Inflammatory macrophage (primary cell): ENCODE measurements at places on chromosomes 13 and 19.
A peak's percentile ranks its signal among the peaks of the same experiment; 100 is the strongest.

- no peak for DNase-seq
These were observed 130.1 kb downstream of the KLF12 start for GRCh38 chr13:74004109-74004508.

- DNase-seq: no peak
These were observed 12.4 kb downstream of the RFX1 start for GRCh38 chr19:13993590-13994300.

- peak; percentile 75 for DNase-seq
These were observed 73.3 kb upstream of the FNDC3A start for GRCh38 chr13:48902368-48902767.

GRCh38 chr13:110343241-110343865 is 36.3 kb downstream of the COL4A2 start:
- no peak for DNase-seq

- no peak for DNase-seq
These were observed 26.2 kb downstream of the SIGLECL1 start for GRCh38 chr19:51277112-51277511.

DNA sequence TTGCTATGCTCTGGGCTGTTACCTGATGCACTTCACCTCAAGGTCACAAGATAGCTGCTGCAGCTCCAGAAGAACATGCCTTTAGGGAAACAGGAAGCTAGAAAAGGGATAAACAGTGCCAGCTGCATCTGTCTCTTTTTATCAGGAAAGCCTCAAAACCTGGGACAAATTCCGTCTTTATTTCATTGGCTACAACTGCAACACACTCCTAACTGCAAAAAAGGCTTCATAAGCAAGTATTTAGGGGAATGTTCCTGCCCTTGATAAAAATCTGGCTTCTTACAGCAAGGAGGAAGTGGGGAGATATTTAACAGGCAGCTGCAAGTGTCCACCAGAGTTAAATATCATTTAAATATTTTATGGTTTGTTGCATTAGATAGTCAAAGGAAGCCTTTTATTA is 34.2 kb upstream of the SERTM1 start:
- DNase-seq: no peak

GRCh38 chr13:30456290-30456689 is 9.4 kb downstream of the HMGB1 start:
- DNase-seq: no peak

DNA sequence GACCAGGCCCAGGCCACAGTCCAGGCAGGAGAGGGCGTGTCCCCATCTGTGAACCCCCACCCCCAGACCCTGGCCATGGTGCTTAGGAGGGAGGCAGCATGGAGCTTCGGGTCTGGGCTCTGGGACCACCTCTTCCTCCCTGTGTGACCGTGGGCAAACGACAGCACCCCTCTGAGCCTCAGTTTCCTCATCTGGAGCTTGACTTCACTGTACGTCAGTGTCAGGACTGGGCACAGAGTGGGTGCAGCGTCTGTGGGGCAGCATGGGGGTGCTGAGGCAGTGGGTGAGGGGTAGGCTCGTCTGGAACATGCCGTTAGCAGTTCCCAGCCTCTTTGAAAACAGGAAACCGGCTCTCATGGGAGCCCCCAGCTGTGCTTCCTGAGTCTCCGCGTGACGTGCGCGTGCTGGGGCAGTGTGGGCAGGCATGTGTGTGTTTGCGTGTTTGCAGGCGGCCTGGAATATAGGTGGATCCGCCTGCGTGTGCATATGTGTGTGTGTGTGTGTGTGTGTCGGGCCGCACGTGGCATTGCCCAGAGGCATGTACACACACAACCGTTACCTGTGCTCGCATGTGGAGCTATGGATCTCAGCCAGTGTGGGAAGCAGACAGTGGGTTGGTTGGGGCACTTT is 15.8 kb downstream of the ARRDC2 start:
- peak; percentile 86 for DNase-seq

DNA sequence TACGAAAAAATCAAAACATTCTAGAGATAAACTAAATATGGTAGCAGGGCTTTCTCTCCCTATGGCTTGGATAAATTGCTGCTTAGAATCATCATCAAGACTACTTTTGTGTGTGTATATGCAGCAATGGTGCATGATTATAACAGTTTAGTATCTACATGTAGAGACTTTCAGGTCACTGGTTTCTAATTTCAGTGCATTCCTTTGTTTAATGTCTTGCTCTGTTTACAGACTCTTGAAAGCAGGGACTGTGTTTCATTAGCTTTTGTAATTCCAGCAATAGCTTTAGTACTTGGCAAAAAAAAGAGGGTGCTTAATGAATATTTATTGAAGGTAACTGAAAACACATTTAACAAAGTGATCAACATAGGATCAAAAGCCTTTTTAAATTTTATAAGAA is 420.7 kb downstream of the PCDH9 start:
- DNase-seq: no peak

DNA sequence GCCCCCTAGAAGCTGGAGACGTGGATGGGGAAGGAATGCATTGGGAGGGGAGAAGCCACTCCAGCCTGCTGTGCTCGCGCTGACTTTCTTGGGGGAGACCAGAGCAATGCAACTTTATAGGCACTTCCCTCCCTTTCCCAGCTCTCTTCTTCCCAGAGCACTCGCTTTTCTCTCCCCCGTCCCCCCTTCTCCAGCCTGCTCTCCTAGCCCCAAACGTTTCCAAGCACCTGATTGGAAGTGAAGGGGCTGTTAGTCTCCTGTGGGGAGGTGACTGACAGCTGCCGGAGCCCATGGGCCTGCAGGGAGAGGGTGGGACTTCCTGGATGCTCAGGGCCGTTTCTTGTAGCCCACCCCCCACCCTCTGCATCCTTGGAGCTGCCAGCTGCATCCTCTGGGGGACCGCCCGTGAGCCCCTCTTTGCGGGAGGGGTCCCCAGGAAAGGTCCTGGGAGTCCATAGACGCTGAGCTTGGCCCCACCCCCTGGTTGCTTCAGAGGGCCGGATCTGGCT is 2.5 kb downstream of the HDGFL2 start:
- DNase-seq: no peak

DNA sequence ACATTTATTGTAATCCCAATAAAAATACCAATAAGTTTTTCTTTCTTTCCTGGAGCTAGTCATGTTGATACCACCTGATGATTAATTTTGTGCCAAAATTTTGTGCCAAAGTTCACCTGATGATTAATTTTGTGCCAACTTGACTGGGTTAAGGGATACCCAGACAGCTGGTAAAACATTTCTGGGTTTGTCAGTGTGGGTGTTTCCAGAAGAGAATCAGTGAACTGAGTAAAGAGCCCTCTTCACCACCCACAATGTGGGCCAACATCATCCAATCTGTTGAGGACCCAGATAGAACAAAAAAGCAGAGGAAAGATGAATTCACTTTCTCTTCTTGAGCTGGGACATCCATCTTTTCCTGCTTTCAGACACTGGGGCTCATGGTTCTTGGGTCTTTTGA is 292.9 kb downstream of the LMO7 start:
- DNase-seq: no peak

GRCh38 chr19:19997656-19998268 is 41.5 kb downstream of the ZNF682 start:
- no peak for DNase-seq

GRCh38 chr13:75479102-75479740 is 2.7 kb downstream of the TBC1D4 start:
- no peak for DNase-seq

DNA sequence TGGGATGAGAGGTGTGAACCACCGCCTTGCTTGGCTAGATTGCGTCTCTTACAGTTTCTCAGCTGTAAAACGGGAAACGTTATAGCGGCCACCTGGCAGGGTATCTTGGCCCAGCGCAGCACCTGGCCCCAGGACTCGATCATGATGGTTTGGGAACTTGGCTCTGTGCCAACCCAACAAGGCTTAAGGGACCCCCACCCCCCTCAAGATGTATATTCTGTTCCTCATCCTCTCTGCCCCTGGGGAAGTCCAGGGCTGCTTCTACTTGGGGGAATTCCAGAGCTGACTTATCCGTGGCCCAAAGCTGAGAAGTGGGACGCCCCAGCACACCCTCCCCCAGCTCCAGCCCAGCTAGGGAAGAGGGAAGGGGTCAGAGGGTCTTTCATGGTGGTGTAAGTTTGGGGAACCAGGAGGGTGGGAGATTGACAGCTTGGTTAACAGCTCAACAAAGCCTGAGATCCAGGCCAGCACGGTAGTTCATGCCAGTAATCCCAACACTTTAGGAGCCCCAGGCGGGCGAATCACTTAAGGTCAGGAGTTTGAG is 695 bp downstream of the ICAM1 start:
- DNase-seq: peak; percentile 61
